Psoas muscle (tissue), 8 donors: ENCODE measurements at places on chromosomes 2 and 18.
A peak's percentile ranks its signal among the peaks of the same experiment; 100 is the strongest.

- no peak for DNase-seq
These were observed 6.4 kb upstream of the SAG start for GRCh38 chr2:233301248-233301647.

- DNase-seq = no peak
These were observed 232.2 kb downstream of the ZNF804A start for GRCh38 chr2:184830531-184830930.

DNA sequence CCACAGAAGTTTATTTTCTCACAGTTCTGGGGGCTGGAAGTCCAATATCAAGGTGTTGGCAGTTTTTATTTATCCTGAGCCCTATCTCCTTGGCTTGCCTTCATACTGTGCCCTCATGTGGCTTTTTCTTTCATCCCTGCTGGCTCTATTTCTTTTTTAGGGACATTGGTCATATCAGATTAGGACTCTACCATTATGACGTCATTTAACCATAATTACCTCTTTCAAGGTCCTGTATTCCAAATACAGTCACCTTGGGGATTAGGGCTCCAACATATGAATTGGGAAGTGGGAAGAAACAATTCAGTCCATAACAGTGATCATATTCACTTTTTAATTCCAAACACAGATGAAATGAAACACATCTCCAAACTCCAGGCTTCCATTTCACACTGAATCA is 286.0 kb downstream of the SUCLG1 start:
- no peak for DNase-seq

DNA sequence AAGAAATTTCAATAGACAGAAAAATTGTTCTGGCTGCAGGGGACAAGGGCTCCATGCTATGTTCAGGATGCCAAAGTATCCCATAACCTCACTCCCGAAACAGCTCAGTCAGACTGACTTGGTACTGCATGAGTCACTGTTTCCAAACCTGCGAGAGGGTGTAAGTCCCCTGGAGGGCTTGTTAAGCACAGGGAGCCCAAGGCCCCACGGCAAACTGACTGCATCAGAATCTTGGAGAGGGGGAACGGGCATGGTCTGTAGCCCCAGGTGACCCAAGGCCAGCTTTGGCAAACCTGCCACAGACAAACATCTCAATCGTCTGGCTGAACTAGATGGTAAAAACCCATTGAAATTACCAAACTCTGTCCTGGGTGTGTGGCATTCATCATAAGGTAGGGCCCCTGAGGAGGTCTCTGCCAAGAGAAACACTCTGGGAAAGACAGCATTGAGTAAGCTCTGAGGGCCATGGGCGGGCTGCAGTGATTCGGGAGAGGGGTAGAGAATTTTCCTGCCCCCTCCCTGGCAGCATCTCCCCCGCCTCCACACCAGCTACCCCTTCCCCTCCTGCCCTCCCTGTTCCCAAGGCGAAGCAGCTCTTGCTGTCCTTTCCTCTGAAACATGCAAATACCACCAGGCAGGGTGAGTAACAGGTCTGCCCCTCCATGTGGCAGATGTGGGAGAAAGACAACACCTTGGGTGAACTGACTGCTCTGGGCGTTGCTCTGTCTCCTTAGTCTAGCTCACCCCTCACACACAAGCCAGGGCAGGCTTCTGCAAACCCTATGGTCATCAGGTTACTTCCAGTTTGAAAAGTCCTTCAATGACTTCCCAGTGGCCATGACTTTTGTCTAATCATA is 274.7 kb upstream of the SIX2 start:
- DNase-seq = no peak

DNA sequence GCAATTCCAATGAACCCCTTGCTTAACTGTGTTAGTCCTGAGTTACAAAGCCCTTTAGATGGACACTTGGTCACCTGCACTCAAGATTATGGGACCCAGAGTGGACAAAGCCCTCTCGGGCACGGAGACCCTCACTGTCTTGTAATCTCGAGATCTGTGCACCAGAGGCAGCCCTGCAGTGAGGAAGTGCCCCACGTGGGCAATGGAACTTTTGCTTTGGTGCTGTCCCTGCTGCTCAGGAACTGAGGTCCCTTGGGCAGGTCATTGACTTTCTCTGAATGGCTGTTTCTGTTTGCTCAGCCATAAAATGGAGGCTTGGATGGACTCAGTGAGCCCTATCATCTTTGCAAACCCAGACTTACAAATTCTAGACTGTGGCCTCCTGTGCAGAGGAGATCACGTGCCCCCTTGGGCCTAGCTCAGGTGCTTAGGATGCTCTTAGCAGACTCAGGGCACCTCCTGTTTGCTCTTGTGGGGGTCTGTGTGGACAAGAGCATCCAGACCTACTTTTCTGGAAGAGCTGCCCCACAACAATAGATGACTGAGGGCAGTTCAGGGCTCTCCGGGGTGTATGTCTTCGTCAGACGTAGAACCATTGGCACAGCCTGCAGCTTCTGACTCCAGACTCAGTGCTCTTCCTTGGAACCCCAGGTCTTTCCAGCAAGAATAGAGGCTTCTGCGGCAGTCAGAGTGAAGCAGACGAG is 94.5 kb upstream of the HS6ST1 start:
- no peak for DNase-seq

DNA sequence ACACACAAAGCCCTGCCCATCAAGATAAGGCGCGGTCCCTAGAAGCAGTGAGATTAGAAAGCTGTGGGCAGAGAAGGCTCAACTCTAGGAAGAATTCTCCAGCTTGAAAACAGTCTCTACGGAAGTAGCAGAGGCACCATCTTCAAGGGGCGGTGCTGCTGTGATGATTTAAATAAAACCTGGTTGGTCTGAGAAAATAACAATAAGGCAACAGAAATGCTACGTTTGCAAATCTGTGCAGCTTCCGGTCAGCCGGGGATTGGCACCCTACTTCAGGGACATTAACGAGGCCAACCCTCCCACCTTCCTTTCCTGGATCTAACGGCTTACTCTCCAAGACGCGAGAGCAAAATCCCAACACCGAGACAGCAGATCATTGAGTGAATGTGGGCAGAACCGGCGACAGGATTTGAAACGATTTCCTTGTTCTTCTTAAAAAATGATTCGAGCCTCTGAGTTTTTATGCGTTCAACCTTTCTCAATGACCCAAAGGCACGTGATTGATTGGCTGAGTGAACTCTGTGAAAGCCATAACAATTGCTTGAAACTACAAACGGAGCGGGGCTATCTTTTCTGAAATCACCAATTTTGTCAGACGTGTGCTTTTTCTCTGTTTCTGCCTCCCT is 93.7 kb upstream of the ZNF516 start:
- no peak for DNase-seq

GRCh38 chr2:133871545-133872209 is 303.4 kb upstream of the NCKAP5 start:
- no peak for DNase-seq

DNA sequence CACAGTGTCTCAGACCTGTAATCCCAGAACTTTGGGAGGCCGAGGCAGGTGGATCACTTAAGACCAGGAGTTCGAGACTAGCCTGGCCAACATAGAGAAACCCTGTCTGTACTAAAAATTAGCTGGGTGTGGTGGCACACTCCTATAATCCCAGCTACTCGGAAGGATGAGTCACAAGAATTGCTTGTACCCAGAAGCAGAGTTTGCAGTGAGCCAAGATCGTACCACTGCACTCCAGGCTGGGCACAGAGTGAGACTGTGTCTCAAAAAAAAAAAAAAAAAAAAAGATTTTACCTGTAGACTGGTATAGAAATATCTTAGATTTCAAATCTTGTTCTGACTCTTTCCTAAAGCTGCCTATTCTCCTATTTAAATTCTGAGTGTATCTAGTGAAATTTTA is 7.2 kb upstream of the KLHL29 start:
- DNase-seq = no peak

DNA sequence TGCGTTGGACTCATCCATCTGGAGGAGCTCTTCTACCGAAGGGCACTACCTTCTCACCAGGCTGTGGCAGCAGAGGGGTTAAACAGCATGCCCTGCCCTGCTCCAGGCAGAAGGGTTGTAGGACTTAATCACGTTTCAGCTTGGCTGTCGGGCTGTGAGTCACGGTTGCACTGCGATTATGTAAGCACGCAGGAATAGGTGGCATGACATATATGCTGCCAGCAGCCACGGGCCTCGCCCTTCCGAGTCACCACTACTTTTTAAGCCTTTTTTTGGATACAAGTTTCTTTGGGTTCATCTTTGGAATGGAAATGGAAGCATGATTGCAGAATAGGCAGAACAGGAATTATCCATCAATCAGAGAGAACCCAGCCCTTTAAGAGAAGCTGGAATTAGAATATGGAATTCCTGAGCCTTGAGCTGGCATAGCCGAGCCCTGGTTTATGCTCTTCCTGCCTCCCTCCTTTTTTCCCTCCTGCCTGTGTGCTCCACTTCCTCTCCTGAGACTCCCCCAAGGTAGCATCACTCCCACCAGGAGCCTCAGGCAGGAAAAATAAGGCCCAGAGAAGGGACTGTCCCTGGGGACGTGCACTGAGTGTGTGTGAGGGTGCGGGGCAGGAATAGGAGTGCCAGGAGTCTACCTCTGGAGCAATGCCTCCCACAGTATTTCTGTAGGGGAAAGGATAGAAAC is 86.8 kb downstream of the SEMA4F start:
- peak; percentile 77 for DNase-seq

- no peak for DNase-seq
These were observed 83.9 kb downstream of the TPO start for GRCh38 chr2:1497122-1497611.

GRCh38 chr2:145207884-145208283 is 688.0 kb upstream of the ZEB2 start:
- no peak for DNase-seq

GRCh38 chr2:128457006-128457604 is 138.4 kb upstream of the HS6ST1 start:
- DNase-seq = no peak

GRCh38 chr2:65377556-65378192 is 54.7 kb downstream of the SPRED2 start:
- no peak for DNase-seq

DNA sequence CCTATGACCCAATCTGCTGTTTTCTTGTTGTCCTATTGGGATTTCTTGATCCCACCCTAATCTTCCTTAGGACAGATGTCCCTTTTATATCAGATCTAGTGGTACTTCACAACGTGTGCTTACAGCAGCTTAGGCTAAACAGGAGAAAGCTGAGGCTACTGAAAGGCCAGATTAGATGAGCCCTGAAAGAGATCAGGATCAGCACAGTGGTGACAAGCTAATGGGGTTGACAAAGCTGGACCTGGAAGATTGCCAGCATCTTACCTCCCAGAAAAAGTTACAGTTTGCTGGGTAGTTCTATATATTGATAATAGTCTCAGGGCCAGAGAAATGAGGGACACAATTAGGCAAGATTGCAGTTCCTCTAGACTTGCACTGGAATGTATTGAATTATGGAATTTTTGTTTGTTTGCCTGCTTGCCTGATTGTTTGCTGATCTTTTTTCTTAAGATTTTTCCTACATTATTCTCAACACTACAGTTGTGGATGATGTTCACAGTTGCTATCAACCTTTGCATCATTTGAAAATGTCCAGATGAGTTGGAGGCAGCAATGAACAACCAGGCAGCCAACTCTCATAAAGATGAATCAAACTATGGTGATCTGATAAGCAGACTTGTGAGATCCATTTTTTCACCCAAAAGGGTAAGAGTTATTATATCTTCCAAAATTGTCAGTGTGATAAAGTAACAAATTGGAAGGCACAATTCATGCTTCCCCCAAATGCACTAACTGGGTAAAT is 49.1 kb upstream of the PIK3C3 start:
- no peak for DNase-seq

- no peak for DNase-seq
These were observed 85.4 kb downstream of the ARHGAP28 start for GRCh38 chr18:6814882-6815425.

- no peak for DNase-seq
These were observed 6.3 kb upstream of the PKDCC start for GRCh38 chr2:42041377-42042127.

- no peak for DNase-seq
These were observed 905 bp upstream of the IAH1 start for GRCh38 chr2:9473308-9473984.

DNA sequence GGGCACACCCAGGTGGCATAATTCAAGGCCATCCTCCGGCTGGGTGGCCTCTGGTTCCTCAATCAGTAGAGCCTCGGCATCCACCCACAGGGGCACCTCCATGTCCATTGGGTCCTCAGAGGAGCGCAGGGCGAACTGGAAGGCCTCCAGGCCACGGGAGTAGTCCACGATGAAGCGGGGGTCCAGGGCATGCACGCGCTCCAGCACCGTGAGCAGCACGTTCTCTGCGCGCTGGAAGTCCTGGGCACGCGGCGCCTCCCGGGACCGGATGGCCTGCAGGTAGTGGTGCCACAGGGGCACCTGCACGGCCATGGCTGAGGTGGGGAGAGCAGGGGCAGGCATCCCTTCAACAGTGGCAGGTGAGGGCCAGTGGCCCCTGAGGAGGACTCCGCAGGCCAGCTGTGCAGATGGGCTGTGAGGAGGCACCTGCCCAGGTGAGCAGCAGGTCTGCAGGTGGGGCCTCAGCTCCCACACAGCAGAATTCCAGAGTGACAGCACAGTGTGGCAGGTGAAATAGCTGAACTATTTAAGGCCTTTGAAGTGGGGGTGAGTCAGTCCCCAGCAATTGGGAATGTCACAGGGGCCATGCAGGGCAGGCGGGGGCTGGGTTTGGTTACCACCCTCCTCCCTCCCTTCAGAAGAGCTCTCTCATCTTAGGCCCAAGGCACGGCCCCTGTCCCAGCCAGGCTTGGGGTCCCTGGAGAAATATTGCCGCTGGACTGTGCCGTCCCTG is at the start of gene MAB21L4:
MAB21L4 (minus strand) TSS at position 501 of the 733 bp plus-strand sequence; CDS start at position 342, 159 bp downstream.
- DNase-seq = no peak

- peak; percentile 36 for DNase-seq
These were observed 24.2 kb upstream of the CASP8 start for GRCh38 chr2:201235860-201236811.

DNA sequence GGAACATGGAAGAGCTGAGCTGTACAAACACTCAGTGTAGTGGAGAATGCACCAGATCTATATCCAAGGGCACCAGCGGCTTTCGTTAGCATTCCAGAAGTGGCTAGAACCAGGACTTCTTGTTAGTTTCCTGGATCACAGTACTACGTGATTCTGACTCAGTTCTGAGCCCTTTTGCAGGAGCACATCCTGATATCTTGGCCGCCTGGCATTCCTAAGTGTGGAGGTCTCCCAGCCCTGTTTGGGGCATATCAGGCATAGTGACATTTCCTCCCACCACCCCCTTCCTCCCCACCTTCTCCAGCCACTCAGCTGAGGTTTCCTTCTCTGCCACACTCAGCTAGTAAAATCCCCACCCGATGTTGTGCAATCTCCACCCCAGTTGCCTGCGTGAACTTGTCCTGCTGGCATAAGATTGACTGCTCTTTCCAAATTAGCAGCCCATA is 63.4 kb downstream of the BMP10 start:
- DNase-seq = no peak

GRCh38 chr2:45910473-45911060 is 259.1 kb downstream of the PRKCE start:
- DNase-seq = no peak

GRCh38 chr2:134429886-134430285 is 176.0 kb downstream of the MGAT5 start:
- no peak for DNase-seq

- DNase-seq = no peak
These were observed 8.9 kb upstream of the RPRM start for GRCh38 chr2:153487448-153487847.

GRCh38 chr2:207448006-207448405 is 81.8 kb upstream of the CREB1 start:
- DNase-seq = no peak
